ENCODE measurements at places on chromosomes 7 and 10. TPM values are rescaled to one million over a fixed set of nuclear protein-coding genes. Genes with fewer than 3 reads are reported as not detected.

The C10orf62 gene
- total RNA-seq: 1.2 TPM

The PRSS37 gene
- not detected for total RNA-seq

The PHYHIPL gene
- 0.62 TPM for total RNA-seq

The EZH2 gene
- 2.7 TPM for total RNA-seq

GRCh38 chr10:27736396-27736795 lies 9.2 kb downstream of the MKX start:
- no peak for DNase-seq

DNA sequence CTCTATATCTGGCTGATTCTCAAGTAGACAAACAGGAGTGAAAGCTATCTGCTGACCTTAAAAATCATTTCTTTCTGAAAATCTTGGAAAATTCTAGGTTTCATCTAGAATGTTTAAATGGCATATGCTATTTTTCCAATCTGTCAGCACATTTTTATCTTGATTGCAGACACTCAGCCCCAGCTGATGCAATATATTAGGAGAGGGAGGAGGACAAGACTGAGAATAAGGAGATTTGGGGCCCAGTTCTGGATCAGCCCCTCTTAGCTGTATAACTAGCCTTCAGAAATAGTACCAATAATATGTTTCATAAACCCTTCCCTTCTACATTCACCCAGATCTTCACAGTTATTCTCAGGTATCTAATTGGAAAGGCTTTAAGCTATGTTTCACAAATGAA lies 131.2 kb downstream of the HDAC9 start:
- DNase-seq: no peak

DNA sequence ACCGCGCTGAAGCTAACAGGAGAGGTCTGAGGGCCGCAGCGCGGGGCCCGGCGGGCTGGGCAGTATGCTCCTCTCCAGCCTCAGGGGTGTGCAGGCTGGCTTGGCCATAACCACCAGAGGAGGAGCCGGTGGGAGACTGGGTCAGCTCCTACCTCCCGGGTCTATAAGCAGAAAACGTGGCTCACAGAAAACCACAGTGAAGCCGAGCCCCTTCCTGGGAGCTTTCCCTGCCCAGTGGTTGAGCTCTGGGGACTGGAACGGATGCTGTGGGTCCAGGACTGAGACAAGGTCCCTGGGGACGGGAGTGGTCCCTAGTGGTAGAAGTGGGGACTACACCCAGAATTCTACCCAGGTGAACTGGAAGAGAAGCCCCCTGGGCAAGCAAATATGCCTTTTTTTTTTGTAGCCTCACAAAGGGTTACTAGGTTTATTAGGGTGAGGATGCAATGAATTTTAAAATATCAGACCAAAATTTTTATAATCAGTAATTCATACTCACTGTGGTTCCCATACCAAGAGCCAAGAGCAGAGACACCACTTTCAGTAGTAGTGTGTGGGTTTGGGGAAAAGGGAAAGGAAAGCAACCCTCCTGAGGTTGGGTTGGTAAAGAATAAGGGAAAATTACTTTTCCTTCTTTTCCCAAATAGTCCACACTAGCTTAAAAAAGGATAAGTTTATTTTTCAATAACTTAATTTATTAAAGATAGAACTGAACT lies 67.9 kb upstream of the PRKCQ start:
- no peak for DNase-seq

GRCh38 chr10:112528235-112528634 lies 81.2 kb downstream of the VTI1A start:
- no peak for DNase-seq

- peak; percentile 96 for DNase-seq
Observed at GRCh38 chr7:1536743-1537534, 6.4 kb downstream of the MAFK start.

GRCh38 chr10:102634686-102635085 lies 9.6 kb upstream of the TRIM8 start:
- peak; percentile 22 for DNase-seq

- DNase-seq: no peak
Observed at GRCh38 chr7:138396251-138397070, 63.6 kb upstream of the TRIM24 start.

DNA sequence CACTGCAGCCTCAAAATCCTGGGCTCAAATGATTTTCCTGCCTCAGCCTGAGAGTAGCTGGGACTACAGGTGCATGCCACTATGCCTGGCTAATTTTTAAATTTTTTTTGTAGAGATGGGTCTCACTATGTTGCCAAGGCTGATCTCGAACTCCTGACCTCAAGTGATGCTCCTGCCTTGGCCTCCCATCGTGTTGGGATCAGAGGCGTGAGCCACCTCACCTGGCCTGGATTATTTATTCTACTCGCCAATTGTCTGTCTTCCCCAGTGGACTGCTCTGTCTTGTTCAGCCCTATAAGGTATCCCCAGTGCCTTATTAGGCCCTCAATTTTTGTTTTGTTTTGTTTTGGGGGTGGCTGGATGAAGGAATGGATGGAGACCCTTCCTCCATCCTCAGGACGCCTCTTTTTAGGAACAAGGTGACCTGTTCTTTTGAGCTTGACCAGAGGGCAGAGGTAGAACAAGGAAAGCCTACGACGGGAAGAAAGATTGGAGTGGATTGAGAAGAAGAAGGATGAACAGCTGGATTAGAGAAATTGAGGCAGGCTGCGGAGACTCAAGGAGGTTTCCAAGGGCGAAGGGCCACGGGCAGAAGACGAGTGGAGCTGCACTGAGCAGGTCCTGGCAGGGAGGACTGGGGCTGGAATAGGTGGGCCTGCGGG lies 541 bp upstream of the DENND10 start:
- DNase-seq: no peak

DNA sequence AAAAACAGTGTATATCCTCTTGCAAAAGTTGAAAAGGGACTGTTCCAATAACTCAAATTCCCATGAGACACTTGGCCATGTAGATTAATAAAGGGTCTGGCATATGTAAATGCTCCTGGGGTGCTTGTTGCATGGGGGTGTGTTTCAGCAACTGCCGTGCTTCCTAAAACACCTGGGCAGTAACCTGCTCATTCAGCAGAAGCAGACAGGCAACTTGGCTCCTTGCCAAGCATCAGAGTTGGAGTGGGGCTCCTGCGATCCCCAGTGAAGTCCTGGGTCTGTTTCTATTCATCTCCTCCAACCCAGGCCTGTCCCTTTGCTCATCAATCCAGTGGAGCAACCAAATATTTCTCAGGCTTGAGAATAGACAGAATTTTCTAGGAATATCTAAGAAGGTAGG lies 42.2 kb upstream of the ADAM12 start:
- DNase-seq: no peak

GRCh38 chr10:24193330-24193729 lies 15.6 kb upstream of the KIAA1217 start:
- no peak for DNase-seq
